ENCODE measurements at places on chromosomes 16 and 17. TPM values are rescaled to one million over a fixed set of nuclear protein-coding genes. Genes with fewer than 3 reads are reported as not detected.
A peak's percentile ranks its signal among the peaks of the same experiment; 100 is the strongest.

DNA sequence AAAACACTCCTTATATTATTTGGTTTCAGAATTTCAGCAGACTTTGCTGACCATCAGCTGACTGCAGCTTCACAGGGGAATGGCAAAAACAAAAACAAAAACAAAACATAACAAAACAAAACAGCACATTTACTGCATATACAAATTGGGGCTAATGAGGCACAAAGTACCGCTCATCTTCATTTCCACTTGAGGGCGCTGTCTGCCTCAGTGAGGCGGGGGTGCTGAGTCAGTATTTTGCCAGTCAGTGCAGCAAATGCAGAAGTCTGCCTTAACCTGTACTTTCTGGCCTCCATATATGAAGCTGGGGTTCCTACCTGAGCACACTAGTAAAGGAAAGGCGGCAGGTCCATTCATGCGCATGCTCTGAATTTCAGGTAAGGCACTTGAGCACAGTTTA is 13.5 kb upstream of the DYNLRB2 start:
- no peak overlapping the region for H3K4me3 ChIP-seq
- no peaks in the 10 kb centered on the region for H3K4me1 ChIP-seq
- DNase-seq: no peak
- H3K36me3 ChIP-seq: no peaks in the 10 kb centered on the region

DNA sequence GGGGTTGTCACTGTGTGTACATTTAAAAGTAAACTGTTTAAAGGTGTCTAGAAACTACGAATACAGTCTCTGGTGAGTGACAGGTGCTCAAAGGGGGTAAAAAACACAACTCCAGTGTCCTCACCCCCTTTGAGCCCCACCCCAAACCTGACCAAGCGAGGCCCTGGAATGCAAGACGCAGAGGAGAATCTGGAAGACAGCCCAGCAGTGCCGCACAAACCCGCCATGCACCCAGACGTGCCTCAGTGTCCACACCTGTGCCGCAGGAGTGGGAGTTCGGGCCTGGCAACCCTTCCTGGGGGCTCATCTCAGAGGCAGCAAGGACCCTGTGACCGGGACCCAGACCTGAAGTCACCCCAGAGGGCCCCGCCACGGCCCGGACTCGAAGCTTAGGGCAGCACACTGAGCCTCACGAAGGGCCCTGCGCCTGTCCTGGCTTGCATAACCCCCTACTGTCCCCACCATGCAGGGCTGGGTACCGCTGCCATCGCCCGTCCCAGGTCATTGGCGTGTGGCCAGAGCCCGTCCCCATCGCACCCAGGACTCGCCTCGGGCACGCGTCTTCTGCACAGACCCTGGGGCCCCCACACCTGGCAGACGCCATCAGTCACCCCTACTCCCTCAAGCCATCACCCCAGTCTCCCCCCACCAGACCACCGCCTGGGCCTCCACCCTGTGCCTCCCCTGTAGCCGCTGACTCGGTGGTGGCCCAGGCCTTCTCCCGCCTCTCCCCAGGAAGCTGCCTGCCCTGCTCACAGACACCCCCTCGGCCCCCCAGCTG is 33.0 kb upstream of the ZC3H18 start:
- H3K36me3 ChIP-seq: no peaks in the 10 kb centered on the region
- peaks cover 17% of the 10 kb centered on the region for H3K27me3 ChIP-seq

DNA sequence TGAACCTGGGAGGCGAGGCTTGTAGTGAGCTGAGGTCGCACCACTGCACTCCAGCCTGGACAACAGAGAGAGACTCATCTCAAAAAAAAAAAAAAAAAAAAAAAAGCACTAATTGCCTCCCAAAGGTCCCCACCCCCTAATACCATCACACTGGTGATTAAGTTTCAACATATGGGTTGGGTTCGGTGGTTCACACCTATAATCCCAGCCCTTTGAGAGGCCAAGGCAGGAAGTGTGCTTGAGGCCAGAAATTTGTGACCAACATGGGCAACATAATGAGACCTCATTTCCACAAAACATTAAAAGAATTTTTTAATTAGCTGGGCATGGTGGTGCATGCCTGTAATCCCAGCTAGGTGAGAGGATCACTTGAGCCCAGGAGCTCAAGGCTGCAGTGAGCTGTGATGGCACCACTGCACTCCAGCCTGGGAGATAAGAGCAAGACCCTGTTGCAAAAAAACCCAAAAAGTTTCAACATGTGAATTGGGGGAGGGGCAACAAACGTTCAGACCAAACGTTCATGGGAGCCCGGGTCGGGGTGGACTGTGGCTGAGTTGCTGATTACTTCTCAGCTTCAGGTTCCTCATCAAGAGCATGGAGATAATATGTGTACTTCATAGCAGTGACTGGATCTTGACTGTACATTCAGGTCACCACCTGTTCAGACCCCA is 62.1 kb upstream of the NOL11 start:
- no peaks in the 10 kb centered on the region for H3K36me3 ChIP-seq
- DNase-seq: no peak
- no peak overlapping the region for H3K27ac ChIP-seq
- no peaks in the 10 kb centered on the region for H3K27me3 ChIP-seq
- no peak overlapping the region for H3K4me3 ChIP-seq

DNA sequence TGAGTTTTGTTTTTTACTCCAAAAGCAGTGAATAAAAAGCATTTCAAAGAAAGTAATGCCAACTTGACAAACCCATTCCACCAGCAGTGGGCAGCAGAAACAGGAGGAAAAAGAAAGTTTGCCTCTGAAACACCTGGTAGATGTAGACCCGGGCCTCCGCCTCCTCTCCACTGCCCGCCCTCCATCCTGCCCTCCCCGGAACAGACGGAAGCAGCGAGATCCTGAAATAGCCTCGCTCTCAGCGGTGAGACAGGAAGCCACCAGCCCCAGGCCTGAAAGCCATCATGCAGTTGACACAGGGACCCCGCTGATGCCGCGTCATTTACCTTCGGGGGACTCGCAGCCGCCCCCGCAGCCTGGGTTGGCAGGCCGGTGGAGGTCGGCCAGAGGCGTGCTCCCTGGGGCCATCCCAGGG is 67.8 kb downstream of the C16orf78 start:
- no peak overlapping the region for H3K4me3 ChIP-seq
- no peak for DNase-seq
- H3K27ac ChIP-seq: no peak overlapping the region

DNA sequence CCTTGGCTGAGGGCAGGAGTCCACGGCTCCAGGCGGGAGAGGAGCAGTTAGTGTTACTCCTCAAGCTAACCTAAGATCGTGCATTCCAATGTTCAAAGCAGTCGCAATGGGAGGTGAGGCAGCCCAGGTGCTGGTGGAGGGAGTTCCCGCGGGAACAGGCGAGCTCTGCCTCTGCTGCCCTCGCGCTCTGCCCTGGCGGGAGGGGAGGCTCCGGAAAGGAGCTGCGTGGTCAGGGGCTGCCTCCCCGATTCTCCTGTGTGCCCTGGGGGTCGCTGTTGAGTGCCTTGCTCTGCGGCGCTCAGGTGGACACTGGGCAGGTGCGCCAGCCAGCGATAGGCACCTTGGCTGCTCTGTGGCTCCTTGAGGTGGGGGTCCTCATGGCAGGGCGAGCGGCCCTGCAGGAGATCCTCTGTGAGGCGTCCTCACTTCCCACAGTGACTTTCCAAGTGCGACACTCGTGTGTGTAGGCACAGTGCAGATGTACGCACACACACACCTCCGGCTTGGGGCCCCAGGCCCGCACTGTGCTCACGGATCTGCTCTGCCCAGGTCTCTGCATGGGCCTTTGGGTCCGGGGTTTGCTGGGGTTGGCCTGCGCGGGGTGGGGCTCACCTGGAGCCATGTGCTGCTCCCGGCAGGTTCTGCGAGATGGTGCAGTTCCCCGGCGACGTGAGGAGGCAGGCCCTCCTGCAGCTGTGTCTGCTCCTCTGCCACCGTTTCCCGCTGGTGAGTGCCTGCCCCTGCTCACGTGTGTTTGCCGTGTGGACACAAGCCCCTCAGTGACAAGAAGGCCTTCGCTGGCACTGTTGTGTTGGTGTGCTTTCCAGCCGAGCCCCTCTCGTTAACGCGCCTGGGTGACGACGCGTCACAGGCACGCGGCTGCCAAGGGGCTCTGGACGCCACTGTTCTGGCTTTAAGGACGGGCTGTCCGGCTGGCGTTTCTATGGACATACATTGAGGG is 97.9 kb upstream of the ZNF750 start:
- peaks cover 49% of the 10 kb centered on the region for H3K36me3 ChIP-seq
- H3K27ac ChIP-seq: no peak overlapping the region
- H3K4me1 ChIP-seq: no peaks in the 10 kb centered on the region
- H3K4me3 ChIP-seq: no peak overlapping the region
- H3K27me3 ChIP-seq: no peaks in the 10 kb centered on the region

DNA sequence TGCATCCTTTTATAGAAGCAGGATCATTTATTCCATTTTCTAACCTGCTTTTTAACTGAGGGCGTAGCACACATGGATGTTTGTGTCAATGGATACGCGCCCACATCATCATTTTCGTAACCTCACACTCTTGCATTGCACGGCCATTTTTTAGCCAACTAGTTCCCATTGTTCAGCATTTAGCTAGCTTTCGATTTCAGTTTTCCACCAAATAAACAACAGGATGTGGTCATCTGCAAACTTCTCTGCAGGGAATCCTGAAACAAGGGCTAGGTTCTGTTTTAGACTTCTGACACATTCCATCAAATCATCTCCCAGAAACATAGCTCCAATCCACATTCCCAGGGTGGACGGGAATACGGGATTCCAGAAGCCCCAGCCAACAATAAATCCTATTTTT is 6.4 kb downstream of the CYB561 start:
- DNase-seq: no peak
- H3K27me3 ChIP-seq: peaks cover 11% of the 10 kb centered on the region
- peak overlapping the region; percentile 27 for H3K27ac ChIP-seq
- no peak overlapping the region for H3K4me3 ChIP-seq

GRCh38 chr17:45333702-45334092 is 16.9 kb upstream of the MAP3K14 start:
- H3K4me1 ChIP-seq: peaks cover 6% of the 10 kb centered on the region
- no peak overlapping the region for H3K27ac ChIP-seq
- peak; percentile 54 for DNase-seq
- no peaks in the 10 kb centered on the region for H3K36me3 ChIP-seq
- H3K4me3 ChIP-seq: no peak overlapping the region

- no peak for DNase-seq
- no peaks in the 10 kb centered on the region for H3K4me1 ChIP-seq
- H3K4me3 ChIP-seq: no peak overlapping the region
- no peaks in the 10 kb centered on the region for H3K27me3 ChIP-seq
- H3K27ac ChIP-seq: no peak overlapping the region
Measured at GRCh38 chr17:69874175-69874670, 200.8 kb upstream of the KCNJ16 start.

DNA sequence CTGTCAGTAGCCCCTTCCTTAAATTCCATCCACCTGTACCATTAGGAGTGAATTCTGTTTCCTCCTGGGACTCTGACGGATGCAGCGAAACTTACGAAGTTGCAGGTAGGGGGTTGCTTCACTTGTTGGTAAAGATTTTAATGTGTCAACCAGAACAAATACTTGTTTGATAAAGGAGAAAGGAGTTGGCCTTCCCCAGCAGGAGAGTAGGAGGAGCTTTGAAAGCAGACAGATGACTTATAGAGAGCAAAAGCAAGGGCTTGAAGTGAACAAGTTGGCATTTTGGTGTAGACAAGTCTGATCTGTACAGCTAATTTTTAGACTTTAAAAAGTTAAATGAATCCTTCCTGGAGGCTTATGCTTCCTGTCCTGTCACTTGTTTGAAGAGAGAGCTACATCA is 38.1 kb upstream of the PMFBP1 start:
- no peak for DNase-seq
- no peak overlapping the region for H3K27ac ChIP-seq
- H3K36me3 ChIP-seq: no peaks in the 10 kb centered on the region
- no peak overlapping the region for H3K4me3 ChIP-seq
- no peaks in the 10 kb centered on the region for H3K27me3 ChIP-seq
- no peaks in the 10 kb centered on the region for H3K4me1 ChIP-seq

- no peaks in the 10 kb centered on the region for H3K36me3 ChIP-seq
- DNase-seq: peak; percentile 86
- peak overlapping the region; percentile 82 for H3K27ac ChIP-seq
Measured at GRCh38 chr17:50947782-50948543, 81.8 kb upstream of the TOB1 start.

- no peaks in the 10 kb centered on the region for H3K4me1 ChIP-seq
- H3K36me3 ChIP-seq: no peaks in the 10 kb centered on the region
- H3K27ac ChIP-seq: no peak overlapping the region
- no peak for DNase-seq
Measured at GRCh38 chr17:67283731-67284516, 38.9 kb upstream of the HELZ start.

- H3K36me3 ChIP-seq: no peaks in the 10 kb centered on the region
- H3K27me3 ChIP-seq: no peaks in the 10 kb centered on the region
- no peaks in the 10 kb centered on the region for H3K4me1 ChIP-seq
- no peak overlapping the region for H3K4me3 ChIP-seq
- DNase-seq: peak; percentile 62
Measured at GRCh38 chr17:58319173-58320162, 9.1 kb downstream of the TSPOAP1 start.

DNA sequence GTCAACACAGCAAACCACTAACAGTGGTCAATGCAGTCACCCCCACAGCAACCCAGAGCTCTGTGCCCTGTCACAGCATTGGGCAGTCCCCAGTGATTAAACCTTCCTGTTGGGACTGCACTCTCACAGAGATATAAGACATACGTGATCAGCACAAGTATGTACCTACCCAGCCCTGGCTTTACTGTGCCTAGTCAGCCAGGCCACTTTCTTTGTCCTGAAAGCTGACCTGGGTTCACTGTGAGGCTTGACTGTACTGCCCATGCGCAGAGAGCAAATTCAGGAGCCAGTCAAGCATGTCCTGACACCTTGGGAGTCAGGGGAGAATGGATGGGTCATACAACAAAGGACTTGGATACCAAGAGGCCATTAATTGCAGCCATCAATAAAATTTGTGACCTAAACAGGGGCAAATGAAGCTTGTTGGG is 10.9 kb upstream of the TMEM170A start:
- no peaks in the 10 kb centered on the region for H3K4me1 ChIP-seq
- no peak overlapping the region for H3K27ac ChIP-seq
- H3K27me3 ChIP-seq: no peaks in the 10 kb centered on the region
- no peak overlapping the region for H3K4me3 ChIP-seq
- no peak for DNase-seq
- H3K36me3 ChIP-seq: no peaks in the 10 kb centered on the region

DNA sequence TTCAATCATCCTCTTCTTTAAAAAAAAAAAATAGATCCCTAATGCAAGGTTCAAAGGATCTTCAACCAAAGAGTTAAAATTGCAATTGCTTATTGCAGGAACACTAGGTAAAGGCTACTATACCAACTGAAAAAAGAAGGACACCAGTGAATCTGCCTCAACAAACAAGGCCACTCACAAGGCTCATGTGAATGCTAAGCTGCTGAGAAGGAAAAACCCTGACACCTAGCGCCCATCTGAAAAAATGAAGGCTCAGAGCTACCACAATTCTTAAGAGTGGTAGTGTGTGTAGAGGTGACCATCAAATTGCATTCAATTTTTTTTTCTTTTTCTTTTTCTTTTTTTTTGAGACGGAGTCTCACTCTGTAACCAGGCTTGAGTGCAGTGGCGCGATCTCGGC is 201.6 kb upstream of the C17orf78 start:
- H3K27me3 ChIP-seq: no peaks in the 10 kb centered on the region
- H3K36me3 ChIP-seq: no peaks in the 10 kb centered on the region
- H3K27ac ChIP-seq: no peak overlapping the region
- DNase-seq: no peak

KRTAP17-1 gene
- not detected for polyA plus RNA-seq

ABCC12 gene
- not detected for polyA plus RNA-seq

NKD1 gene
- 1.5 TPM for polyA plus RNA-seq

XYLT1 gene
- 9.7 TPM for polyA plus RNA-seq

TCAP gene
- 3.0 TPM for polyA plus RNA-seq

KRTAP4-16 gene
- not detected for polyA plus RNA-seq

C16orf89 gene
- 6.6 TPM for polyA plus RNA-seq

HSD11B2 gene
- 88.3 TPM for polyA plus RNA-seq

DRC3 gene
- polyA plus RNA-seq: not detected

NIP7 gene
- 23.8 TPM for polyA plus RNA-seq

ZNF200 gene
- polyA plus RNA-seq: 4.9 TPM

IRX5 gene
- not detected for polyA plus RNA-seq

PMFBP1 gene
- polyA plus RNA-seq: 2.5 TPM

TLCD3B gene
- 0.54 TPM for polyA plus RNA-seq

CMTM4 gene
- polyA plus RNA-seq: 27.0 TPM

Data from sigmoid colon (tissue), 7 donors.